MCF 10A (cell line): ENCODE measurements at places on chromosomes 7 and 10. TPM values are rescaled to one million over a fixed set of nuclear protein-coding genes. Genes with fewer than 3 reads are reported as not detected.
A peak's percentile ranks its signal among the peaks of the same experiment; 100 is the strongest.

- no peak for DNase-seq
Measured at GRCh38 chr7:117347962-117348672, 25.3 kb upstream of the WNT2 start.

DNA sequence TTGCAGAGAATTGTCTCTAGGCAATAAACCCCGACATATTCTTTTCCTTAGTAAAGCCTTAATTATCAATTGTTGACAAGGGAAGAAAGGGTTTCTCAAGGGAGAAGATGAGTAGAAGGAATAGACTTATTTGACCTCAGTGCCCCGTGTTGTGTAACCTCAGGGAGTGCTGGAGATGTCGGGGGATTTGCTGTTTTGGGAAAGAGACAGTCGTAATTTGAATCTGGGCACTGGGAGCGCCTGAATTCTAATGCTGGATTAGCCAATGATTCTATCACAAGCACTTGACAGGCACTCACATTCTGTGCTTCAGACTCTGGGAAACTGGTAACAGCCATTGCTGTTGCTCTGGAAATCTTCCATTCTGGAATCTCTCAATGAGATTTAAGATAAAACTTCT, 13.8 kb upstream of the LMOD2 start:
- DNase-seq = no peak

- no peak for DNase-seq
Measured at GRCh38 chr7:30201161-30201666, 66.4 kb downstream of the MTURN start.

Gene SPDYE16
- total RNA-seq = 0.29 TPM in 1 of 2 replicates, not detected in the other

- DNase-seq = peak; percentile 45
Measured at GRCh38 chr7:33893377-33893776, 12.0 kb upstream of the BMPER start.

DNA sequence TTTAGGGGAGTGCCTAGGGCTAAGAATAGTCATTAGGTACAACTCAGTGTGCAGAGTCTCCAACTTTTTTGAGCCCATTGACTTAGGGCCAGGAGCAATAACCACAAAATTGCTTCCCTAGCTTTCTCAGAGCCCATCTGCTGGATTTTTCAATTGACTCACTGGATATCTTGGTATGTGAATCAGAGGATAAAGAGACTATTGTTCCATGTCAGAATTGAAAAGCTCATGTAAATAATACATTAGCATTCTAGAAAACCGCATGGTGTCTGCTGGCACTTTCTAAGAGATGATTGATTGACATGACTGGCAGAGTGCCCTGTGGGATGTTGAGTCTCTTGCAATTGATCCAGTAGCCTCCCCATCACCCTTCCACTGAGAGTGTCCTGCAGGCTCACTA, 246.2 kb downstream of the CCDC7 start:
- peak; percentile 55 for DNase-seq
